ENCODE measurements at places on chromosomes 3 and 15.

GRCh38 chr15:67409175-67409574 is 111.8 kb upstream of the C15orf61 start:
- DNase-seq = no peak

DNA sequence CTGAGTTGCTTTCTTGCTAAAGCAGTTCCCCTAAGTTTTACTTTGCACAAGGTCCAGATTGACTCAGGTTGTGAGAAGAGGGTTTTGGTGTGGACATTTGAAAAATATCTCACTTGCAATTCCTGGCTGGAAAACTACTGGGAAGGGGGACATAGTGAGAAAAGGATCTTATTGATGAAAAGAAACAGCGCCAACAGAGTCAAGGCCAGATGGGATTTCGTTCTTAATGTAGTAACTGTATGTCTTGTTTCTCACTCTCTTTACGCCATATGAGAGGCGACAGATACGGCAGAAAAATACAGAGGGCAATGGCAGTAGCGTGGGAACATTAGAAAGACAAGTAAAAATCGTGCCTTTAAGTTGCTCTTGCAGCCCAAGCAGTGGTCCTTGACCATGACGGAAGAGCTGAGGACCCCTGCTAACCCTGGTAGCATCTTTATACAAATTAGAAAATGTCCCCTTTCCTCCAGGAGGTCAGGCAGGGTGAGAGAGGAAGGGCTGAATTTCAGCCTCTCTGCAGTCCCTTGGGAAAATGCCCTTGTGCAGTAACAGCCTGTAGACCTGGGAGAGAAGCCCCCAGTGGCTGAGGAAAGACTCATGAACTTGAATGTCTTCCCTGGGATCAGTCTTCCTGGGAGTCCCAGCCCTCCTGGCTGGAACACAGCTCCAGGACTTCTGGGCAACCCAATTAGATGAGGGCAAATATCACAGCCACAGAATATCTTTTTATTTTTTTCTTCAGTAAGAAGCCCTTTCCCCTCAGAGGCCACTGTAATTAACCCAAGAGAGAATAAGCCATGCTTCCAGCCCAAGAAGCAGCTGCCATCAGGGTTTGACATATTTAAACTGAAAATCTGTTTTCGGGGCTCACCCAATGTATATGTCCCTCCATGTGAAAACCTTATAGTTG is 113.4 kb downstream of the CD47 start:
- no peak for DNase-seq

- no peak for DNase-seq
Observed at GRCh38 chr3:184004476-184004875, 13.2 kb downstream of the ABCC5 start.

DNA sequence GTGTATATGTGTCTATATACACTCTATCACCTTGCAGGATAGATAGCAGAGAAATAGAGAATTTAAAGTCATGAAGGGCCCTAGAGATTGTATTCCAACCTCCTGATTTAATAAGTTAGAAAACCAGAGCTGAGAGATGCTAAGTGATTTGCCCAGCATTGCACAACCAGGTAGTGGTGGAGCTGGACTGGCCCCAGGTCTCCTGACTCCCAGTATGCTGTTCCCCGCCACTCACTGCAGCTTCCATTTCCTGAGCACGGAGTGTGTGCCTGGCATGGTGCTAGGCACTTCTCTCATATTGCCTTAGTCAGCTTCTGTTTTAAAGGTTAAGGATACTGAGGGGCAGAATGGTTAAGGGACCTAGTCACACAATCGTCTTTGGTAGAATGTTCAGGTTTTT is 129.4 kb upstream of the KLHL25 start:
- no peak for DNase-seq

GRCh38 chr3:58167431-58168351 is 43.1 kb downstream of the DNASE1L3 start:
- peak; percentile 50 for DNase-seq

- DNase-seq = no peak
Observed at GRCh38 chr3:67198374-67198773, 200.3 kb downstream of the KBTBD8 start.

DNA sequence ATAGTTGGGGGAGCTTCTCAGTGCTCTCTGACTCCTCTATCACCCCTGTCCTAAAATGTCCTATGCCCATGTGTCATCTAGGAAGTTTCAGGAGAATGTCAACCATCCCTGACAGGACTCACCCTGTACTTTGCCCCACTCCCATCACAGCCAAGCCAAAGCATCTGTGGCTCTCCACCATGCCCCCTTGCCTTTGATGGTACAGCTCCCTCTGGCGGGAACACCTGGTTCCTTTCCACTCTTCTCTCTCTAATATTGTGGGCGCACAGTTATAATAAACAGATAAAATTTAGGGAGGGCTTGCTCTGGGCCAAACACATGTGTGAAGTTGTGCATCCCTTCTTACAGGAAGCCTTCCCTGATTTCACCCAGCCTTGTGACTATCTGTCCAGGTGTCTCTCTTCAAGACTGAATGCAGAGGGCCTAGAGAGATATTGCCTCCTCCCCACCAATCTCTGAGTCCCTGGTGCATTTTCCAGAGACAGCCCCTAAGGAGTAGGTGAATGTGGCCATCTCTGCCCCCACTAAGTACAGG is 62.8 kb downstream of the ISG20 start:
- no peak for DNase-seq

DNA sequence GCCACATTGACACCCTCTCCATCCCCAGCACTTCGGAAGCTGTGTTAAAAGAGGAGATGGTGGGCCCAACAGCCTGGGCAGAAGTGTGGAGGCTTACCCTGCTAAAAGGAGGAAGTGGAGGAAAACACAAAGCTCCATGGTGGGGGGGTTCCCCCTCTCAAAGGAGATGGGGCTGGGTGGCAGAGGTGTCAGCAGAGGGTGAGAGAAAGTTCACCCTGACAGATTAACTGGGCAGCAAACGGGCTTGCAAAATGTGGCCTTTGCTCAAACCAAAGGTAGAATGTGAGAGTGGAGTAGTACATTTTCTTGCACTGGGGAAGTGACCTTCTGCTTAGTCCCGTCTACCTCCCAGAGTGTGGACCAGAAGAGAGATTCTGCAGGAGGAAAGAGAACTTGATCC is 44.7 kb downstream of the MYO1E start:
- no peak for DNase-seq

DNA sequence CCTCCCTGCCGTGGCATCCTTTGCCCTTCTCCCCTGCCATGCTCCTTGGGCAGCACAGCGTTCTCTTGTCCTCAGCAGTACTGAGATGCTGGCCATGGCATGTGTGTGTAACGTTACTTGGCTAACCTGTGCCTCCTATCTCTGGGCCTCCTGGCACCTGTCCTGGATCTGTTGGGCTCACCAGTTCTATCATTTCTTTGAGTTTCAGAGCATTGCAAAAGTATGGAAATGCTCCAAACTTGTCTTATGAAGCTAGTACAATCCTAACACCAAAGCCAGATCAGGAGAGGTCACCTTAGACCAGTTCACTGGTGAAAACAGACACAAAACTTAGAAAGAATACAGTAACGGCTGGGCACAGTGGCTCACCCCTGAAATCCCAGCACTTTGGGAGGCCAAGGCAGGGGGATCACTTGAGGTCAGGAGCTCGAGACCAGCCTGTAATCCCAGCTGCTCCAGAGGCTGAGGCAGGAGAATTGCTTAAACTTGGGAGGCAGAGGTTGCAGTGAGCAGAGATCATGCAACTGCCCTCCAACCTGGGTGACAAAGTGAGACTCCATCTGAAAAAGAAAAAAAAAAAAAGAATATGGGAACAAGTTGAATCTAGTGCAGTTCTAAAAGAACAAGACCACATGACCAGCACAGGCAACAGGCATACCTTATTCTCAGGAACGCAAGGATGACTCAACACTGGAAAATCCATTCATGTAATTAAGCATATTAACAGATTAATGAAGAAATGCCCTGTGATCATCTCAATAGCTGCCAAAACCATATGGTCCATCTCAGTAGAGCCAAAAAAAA is 62.4 kb upstream of the TRPM1 start:
- no peak for DNase-seq

- no peak for DNase-seq
Observed at GRCh38 chr3:145678401-145678800, 482.6 kb downstream of the PLOD2 start.

DNA sequence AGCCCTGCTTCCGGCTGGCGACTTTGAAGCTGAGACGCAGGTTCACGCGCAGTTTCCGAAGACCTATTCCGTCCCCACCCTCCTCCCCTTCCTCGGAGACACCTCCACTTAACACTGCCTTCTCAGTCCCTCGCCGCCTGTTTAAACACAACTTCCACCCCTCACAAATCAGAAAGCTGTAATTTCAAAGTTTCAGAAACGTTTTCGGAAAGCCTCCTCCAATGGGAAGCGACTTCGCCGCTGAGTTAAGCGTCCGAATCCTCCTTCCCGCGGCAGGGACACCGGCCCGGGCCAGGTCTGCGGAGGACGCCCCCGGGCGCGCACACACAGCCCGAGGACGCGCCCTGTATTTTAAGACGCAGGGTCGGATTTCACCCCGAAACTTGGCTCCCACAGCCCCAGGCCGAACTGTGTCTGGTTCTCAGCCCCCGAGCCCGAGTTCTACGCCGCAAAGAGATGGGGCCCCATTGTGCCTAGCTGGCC is 559 bp upstream of the LRRN1 start:
- peak; percentile 9 for DNase-seq

GRCh38 chr3:155368786-155369185 is 75.3 kb upstream of the STRIT1 start:
- DNase-seq = no peak

- no peak for DNase-seq
Observed at GRCh38 chr3:54954022-54954421, 26.2 kb upstream of the LRTM1 start.

GRCh38 chr15:71733122-71733521 is 77.2 kb upstream of the NR2E3 start:
- no peak for DNase-seq

- DNase-seq = no peak
Observed at GRCh38 chr3:56885453-56885852, 83.7 kb upstream of the ARHGEF3 start.

GRCh38 chr3:29515451-29515850 is 234.6 kb downstream of the RBMS3 start:
- no peak for DNase-seq

GRCh38 chr3:138188013-138188730 is 1.1 kb downstream of the ARMC8 start:
- DNase-seq = no peak

DNA sequence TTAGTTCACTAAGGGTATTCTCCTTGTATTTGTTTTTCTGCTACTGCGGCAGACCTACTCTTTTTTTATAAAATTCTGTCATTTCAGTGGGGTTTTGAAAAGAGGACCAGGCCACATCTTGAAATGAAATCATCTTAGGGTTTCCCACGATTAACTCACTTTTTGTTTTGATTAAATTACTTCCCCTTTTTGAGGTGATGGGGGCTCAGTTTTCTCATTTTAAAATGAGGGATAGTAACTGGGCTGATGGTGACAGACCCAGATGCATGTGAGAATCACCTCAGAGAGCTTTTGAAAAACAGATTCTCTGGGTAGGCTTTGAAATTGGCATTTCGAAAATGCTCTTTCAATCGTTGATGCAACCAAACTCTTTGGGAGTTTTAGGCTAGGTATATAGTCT is 24.2 kb downstream of the UBE2Q2 start:
- no peak for DNase-seq

GRCh38 chr3:16864610-16865313 is 20.0 kb upstream of the PLCL2 start:
- DNase-seq = no peak

DNA sequence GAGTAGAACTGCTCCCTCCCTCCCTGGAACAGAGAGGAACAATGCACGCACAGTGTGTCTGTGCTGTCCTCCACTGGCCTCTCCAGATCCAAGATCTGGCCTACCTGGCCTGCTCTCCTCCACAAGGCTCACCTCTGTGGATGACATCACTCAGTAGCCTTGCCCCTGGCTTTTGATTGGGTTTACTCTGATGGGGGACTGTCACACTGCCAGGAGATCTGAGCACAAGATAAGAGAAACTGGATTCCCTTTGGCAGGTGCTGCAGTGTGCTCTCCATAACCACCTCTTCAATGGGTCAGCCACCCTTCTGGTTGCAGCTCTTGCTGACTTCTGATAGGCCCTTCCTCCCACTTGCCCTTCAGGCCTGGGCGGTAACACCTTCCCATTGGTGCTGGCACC is 22.6 kb upstream of the ANO10 start:
- DNase-seq = no peak

- DNase-seq = no peak
Observed at GRCh38 chr3:114939920-114940319, 207.2 kb downstream of the ZBTB20 start.

DNA sequence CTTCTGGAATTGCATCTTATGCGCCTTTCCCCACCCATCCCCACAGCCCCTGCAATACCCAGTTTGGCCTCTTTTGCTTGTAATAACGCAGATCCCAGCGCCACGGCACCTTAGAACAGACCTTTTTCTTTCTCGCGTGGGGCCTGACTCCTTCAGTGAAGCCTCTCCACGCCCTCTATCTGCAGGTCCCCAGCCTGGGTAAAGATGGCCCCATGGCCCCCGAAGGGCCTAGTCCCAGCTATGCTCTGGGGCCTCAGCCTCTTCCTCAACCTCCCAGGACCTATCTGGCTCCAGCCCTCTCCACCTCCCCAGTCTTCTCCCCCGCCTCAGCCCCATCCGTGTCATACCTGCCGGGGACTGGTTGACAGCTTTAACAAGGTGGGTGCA is 594 bp downstream of the CRELD1 start:
- no peak for DNase-seq

- DNase-seq = no peak
Observed at GRCh38 chr15:70033529-70034140, 64.1 kb downstream of the TLE3 start.

GRCh38 chr3:151989621-151990020 is 116.2 kb downstream of the SUCNR1 start:
- no peak for DNase-seq

DNA sequence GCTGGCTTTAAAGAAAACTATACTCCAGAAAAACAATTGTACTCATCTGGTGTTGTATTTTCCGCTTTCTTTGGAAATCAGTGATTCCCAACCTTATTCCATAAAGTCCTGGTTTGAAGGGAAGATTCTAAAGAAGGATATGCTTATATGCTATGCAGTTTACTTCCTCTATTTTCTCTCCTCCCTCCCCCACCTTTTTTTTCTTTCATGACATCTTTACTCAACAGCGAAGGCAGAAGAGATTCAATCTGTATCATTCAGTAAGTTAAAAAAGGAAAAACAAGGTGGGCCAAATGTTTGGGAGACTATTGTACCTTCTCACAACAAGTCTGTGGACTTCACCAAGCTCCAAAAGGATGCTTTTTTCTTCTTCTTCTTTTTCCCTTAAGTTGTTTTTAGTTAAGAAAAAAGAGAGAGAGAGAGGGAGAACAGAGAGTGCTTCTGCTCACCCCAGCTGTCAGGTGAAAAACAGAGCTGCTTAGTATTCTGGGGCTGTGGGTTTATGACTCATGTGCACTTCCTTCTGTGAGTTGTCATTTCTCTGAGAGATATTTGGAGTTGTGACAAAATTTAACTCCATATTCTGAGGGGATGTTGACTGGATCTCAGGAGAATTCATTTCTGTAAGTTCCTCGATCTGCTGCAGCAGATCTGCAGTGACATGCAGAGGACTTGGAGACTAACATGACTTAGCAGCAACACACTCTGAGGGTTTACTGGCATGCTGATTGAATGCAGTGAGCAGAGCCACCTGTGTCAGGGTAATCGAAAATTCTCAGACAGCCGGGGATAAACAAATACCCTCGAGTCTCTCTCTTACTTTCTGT is 70.7 kb downstream of the SSR3 start:
- DNase-seq = peak; percentile 22

GRCh38 chr15:68354923-68355322 is 77.0 kb downstream of the ITGA11 start:
- DNase-seq = no peak

- no peak for DNase-seq
Observed at GRCh38 chr3:187805774-187806173, 60.5 kb upstream of the BCL6 start.
